NCI-H446 (cell line): ENCODE measurements at places on chromosomes 7 and 10.

GRCh38 chr10:43471146-43471545 lies 34.2 kb downstream of the ZNF487 start:
- DNase-seq = no peak

DNA sequence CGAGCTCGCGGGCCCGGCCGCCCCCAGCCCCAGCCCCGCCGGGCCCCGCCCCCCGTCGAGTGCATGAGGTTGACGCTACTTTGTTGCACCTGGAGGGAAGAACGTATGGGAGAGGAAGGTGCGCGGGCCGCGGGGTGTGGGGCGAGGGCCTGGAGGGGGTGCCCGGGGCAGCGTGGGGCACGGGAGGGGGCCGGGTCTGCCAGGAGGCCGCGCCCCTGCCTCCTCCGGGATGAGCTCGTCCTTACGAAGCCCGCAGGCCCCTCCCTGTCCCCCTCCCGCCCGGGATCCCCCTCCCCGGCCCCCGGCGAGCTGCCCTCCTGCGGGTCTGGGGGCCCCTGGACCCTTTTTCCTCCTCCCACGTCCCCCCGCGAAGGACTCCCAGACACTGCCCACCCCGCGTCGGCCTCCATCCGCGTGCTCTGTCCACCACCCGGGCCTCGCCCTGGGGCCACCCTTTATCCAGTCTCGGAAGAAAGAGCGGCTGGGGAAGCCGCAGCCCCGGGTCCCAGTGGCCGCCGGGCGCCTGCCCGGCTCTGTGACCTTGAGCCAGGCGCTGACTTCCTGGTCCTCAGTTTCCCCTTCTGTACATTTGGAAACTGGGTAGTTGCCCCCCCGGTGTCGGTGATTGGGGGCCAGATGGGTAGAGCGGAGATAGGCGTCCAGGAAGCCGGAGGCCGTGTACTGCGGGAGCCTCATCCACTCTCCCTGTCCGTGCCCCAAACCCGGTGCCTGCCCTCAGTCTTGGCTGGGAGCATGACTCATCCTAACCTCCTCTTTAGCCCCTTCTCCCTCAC lies 521 bp downstream of the LIMK1 start:
- no peak for DNase-seq

DNA sequence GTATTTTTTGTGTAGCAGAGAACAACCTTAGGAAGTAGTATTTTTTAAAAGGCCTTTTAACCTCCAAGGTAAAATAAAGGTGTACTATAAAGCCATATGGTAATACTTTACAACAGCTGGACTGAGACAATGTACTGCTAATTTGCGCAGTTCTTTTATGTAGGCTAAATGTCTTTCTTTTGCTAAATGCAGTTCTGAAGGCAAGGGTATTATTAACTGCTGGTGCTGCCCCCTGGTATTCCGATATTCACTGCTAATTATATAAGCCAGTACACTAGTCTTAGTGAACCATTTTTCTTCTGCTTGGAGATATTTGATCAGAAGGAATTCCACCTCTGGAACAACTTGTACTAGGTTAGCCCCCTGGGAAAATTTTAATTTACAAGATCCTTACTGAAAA lies 272.0 kb upstream of the FERD3L start:
- DNase-seq = no peak

- DNase-seq = no peak
Observed at GRCh38 chr7:30240106-30240800, 44.1 kb upstream of the ZNRF2 start.
